Effector memory CD8-positive, alpha-beta T cell (primary cell): ENCODE measurements at places on chromosomes 3 and 15.

GRCh38 chr3:48426944-48427629 is 2.8 kb downstream of the PLXNB1 start:
- no peak overlapping the region for H3K27ac ChIP-seq
- no peak for DNase-seq
- H3K4me3 ChIP-seq = no peak overlapping the region
- peaks cover 9% of the 10 kb centered on the region for H3K36me3 ChIP-seq

GRCh38 chr3:4823986-4824925 is 155.0 kb upstream of the BHLHE40 start:
- DNase-seq = no peak
- H3K27me3 ChIP-seq = no peaks in the 10 kb centered on the region
- peaks cover 35% of the 10 kb centered on the region for H3K36me3 ChIP-seq
- H3K4me1 ChIP-seq = peaks cover 64% of the 10 kb centered on the region
- no peak overlapping the region for H3K4me3 ChIP-seq
- H3K27ac ChIP-seq = peak overlapping the region; percentile 75

GRCh38 chr3:161104561-161105551 is at the start of gene B3GALNT1:
B3GALNT1 (minus strand) TSS chr3:161105349; CDS start chr3:161086754, 18,595 bp downstream.
- H3K36me3 ChIP-seq = no peaks in the 10 kb centered on the region
- H3K4me3 ChIP-seq = peak within 1 kb of the TSS; percentile 68
- peaks cover 41% of the 10 kb centered on the region for H3K27me3 ChIP-seq
- peaks cover 2% of the 10 kb centered on the region for H3K4me1 ChIP-seq

DNA sequence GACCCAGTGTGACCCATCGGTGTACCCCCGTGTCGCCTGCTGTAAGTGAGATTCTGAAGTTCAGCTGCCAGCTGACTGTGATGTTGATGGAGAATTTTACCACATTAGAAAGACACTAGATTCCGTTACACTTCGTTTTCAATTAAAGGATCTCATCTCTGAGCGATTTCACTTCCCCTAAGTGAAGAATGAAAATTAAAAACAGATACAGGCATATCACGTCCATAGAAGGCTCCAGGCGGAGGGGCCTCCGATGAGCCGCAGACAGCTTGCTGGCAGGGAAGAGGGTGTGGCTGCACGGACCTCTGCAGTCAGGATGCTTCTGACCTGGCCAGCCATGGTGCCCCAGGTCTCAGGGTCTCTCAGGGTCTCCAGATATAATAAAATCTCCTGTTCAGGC is 6.6 kb upstream of the CPN2 start:
- H3K4me1 ChIP-seq = no peaks in the 10 kb centered on the region
- DNase-seq = no peak
- peaks cover 33% of the 10 kb centered on the region for H3K27me3 ChIP-seq

GRCh38 chr3:88632226-88632625 is 475.2 kb upstream of the EPHA3 start:
- no peak overlapping the region for H3K4me3 ChIP-seq
- H3K4me1 ChIP-seq = no peaks in the 10 kb centered on the region
- H3K27me3 ChIP-seq = no peaks in the 10 kb centered on the region
- H3K36me3 ChIP-seq = no peaks in the 10 kb centered on the region
- H3K27ac ChIP-seq = no peak overlapping the region
- DNase-seq = no peak

GRCh38 chr3:53846134-53846850 is at the start of the genes CHDH and IL17RB:
CHDH (minus strand) TSS chr3:53846419; CDS start chr3:53824008, 22,411 bp downstream.
IL17RB (plus strand) TSS chr3:53846568; CDS start chr3:53846589, 21 bp downstream.
- peaks cover 37% of the 10 kb centered on the region for H3K27me3 ChIP-seq
- peaks cover 2% of the 10 kb centered on the region for H3K36me3 ChIP-seq
- H3K27ac ChIP-seq = no peak within 1 kb of the TSS
- no peaks in the 10 kb centered on the region for H3K4me1 ChIP-seq

GRCh38 chr3:8187996-8188395 is 313.6 kb upstream of the LMCD1 start:
- H3K27me3 ChIP-seq = no peaks in the 10 kb centered on the region
- no peak overlapping the region for H3K4me3 ChIP-seq
- H3K4me1 ChIP-seq = no peaks in the 10 kb centered on the region
- no peaks in the 10 kb centered on the region for H3K36me3 ChIP-seq
- no peak overlapping the region for H3K27ac ChIP-seq

GRCh38 chr3:188151438-188151837 is 2.5 kb upstream of the LPP start:
- no peak overlapping the region for H3K4me3 ChIP-seq
- peaks cover 18% of the 10 kb centered on the region for H3K36me3 ChIP-seq
- H3K4me1 ChIP-seq = peaks cover 40% of the 10 kb centered on the region
- DNase-seq = no peak

- H3K4me1 ChIP-seq = no peaks in the 10 kb centered on the region
- no peak overlapping the region for H3K4me3 ChIP-seq
- no peaks in the 10 kb centered on the region for H3K36me3 ChIP-seq
- DNase-seq = no peak
Observed at GRCh38 chr3:196024968-196025367, 56.9 kb downstream of the TFRC start.

- H3K27ac ChIP-seq = no peak overlapping the region
- H3K36me3 ChIP-seq = peaks cover 3% of the 10 kb centered on the region
- no peak for DNase-seq
- H3K4me3 ChIP-seq = no peak overlapping the region
- peaks cover 91% of the 10 kb centered on the region for H3K27me3 ChIP-seq
Observed at GRCh38 chr15:68576235-68576892, 2.4 kb upstream of the CORO2B start.

DNA sequence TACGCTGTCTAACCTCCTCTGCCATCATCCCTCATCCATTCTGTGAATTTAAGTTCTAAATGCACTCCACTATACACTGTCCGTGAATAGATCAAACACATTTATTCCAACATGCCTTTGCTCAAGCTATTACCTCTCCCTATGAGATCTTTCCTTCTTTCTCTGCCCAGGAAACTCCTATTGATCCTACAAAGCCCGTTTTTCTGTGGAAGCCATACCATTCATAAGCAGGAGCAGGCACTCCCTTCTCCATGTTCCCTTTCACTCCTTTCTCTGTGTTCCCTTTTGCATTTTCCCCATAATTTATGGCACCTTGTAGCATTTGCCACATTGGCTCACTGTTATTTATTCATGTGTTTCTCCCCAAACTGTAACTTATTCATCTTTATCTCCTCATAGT is 501.6 kb downstream of the MAGI1 start:
- DNase-seq = no peak
- H3K4me3 ChIP-seq = no peak overlapping the region
- no peaks in the 10 kb centered on the region for H3K36me3 ChIP-seq

- no peaks in the 10 kb centered on the region for H3K36me3 ChIP-seq
- H3K4me3 ChIP-seq = no peak overlapping the region
- DNase-seq = no peak
- H3K27me3 ChIP-seq = no peaks in the 10 kb centered on the region
- no peak overlapping the region for H3K27ac ChIP-seq
Observed at GRCh38 chr3:168272343-168272985, 176.7 kb upstream of the GOLIM4 start.

GRCh38 chr3:27451842-27452241 is 32.3 kb downstream of the SLC4A7 start:
- no peak overlapping the region for H3K4me3 ChIP-seq
- H3K36me3 ChIP-seq = peaks cover 16% of the 10 kb centered on the region
- no peak for DNase-seq
- peaks cover 20% of the 10 kb centered on the region for H3K4me1 ChIP-seq
- no peak overlapping the region for H3K27ac ChIP-seq

DNA sequence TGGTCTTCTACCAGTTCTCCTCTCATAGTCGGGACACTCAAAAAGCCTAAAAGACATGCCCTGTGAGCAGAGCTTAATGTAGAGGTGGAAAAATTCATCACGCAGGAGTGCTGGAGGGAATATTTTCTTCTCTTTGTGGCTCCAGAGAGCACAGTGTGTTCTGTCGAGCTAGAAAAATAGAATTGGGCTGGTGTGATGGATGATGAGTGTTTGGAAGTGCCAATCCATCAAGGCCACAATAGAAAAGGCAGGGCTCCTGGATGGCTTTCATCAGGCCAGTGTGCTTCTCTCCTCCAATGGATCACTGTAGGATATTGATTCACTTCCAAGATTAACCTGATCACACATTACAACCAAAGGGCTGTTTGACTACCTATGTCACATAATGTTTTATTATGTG is 65.7 kb downstream of the CD47 start:
- H3K36me3 ChIP-seq = no peaks in the 10 kb centered on the region
- no peak overlapping the region for H3K4me3 ChIP-seq
- no peak overlapping the region for H3K27ac ChIP-seq
- DNase-seq = no peak
- H3K27me3 ChIP-seq = no peaks in the 10 kb centered on the region
- H3K4me1 ChIP-seq = peaks cover 2% of the 10 kb centered on the region

DNA sequence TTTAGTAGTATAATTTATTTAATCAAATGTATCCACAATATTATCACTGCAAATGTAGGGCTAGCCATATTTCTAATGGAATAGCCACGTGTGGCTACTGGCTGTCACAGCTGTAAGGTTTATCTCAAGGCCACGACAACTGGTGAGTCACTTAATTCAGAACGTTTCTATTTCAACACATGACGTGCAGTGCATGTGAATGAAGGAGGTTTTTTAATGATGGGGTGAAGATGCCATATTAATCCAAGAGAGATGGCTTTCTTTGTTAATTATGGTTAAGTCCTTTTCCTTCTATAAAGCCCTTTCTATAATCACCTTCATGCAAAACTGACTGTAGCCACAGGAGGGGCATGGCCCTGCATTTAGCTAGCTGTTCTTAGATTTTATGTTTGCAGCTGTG is 212.0 kb downstream of the FEZF2 start:
- no peaks in the 10 kb centered on the region for H3K27me3 ChIP-seq
- no peak overlapping the region for H3K4me3 ChIP-seq
- H3K36me3 ChIP-seq = no peaks in the 10 kb centered on the region
- H3K27ac ChIP-seq = no peak overlapping the region

DNA sequence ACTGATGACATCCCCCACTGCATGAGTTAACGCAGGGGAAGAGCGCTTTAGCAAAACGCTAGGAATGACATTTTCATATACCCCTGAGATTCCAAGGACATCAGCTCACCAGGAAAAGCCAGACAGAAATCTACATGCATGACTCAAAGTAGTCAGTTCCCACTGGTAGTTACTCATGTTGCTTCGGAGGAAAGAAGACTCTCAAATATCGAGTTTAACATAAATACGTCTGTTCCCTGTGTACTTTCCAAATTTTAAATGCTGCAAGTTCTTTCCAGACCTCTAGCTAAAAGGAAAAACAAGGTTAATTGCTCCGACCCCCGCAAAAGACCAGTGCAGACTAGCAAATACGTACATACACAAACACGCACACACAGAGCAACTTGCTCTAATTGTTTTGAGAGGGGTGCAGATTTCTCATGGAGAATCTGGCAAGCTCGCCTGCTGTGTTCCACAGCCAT is 115.4 kb upstream of the PRICKLE2 start:
- DNase-seq = no peak
- H3K4me1 ChIP-seq = no peaks in the 10 kb centered on the region
- no peaks in the 10 kb centered on the region for H3K36me3 ChIP-seq
- H3K4me3 ChIP-seq = no peak overlapping the region
- H3K27ac ChIP-seq = no peak overlapping the region

GRCh38 chr15:57731530-57732103 is 25.1 kb downstream of the POLR2M start:
- peaks cover 7% of the 10 kb centered on the region for H3K36me3 ChIP-seq
- H3K27me3 ChIP-seq = no peaks in the 10 kb centered on the region
- H3K4me1 ChIP-seq = no peaks in the 10 kb centered on the region
- no peak overlapping the region for H3K4me3 ChIP-seq
- DNase-seq = no peak

DNA sequence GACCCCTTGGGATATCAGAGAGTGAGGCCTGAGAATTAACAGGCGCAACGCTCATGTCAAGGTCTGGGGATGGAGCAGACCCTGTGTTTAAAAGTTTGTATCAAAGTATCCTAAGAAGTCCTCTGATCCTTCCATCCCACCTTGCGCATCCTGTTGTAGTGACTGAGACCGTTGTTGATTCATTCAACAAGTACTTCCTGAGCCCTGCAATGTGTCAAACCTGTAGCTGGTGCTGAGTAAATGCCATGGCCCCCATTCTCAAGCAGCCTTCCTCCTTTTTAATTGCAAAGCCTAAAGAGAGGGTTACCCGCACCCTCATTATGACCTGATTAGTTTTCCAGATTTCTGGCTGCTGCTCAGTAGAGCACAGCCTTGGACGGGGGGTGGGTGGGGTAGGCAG is 46.4 kb downstream of the RPLP1 start:
- no peaks in the 10 kb centered on the region for H3K36me3 ChIP-seq
- peak overlapping the region; percentile 25 for H3K4me3 ChIP-seq
- H3K27ac ChIP-seq = no peak overlapping the region

- H3K36me3 ChIP-seq = peaks cover 2% of the 10 kb centered on the region
- H3K27me3 ChIP-seq = peaks cover 26% of the 10 kb centered on the region
- DNase-seq = no peak
- H3K4me1 ChIP-seq = no peaks in the 10 kb centered on the region
- H3K27ac ChIP-seq = no peak overlapping the region
Observed at GRCh38 chr3:187257992-187258692, 33.4 kb downstream of the MASP1 start.

GRCh38 chr15:84898761-84899160 is 14.3 kb downstream of the SLC28A1 start:
- no peaks in the 10 kb centered on the region for H3K4me1 ChIP-seq
- no peaks in the 10 kb centered on the region for H3K36me3 ChIP-seq
- no peak for DNase-seq
- no peak overlapping the region for H3K4me3 ChIP-seq
- no peak overlapping the region for H3K27ac ChIP-seq
- H3K27me3 ChIP-seq = peaks cover 14% of the 10 kb centered on the region

DNA sequence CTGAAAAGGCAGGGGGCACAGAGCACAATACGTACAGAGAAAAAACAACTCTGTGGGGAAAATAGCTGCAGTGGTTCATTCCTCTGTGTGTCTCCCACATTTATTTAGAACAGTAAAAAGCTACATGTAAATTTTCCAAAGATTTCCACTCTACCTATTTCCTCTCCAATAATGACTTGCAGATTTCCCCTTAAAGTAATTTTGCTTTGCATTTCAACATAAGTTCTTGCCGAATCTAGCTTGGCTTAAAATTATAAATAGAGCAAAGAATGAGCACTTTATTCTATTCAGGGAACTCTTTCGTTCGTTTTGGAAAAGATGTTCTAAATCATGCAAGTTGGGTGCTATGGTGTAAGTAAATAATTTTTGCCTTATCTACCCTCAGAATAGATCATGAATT is 58.2 kb upstream of the NR2E3 start:
- H3K4me3 ChIP-seq = no peak overlapping the region
- peaks cover under 1% of the 10 kb centered on the region for H3K4me1 ChIP-seq
- H3K27ac ChIP-seq = no peak overlapping the region

DNA sequence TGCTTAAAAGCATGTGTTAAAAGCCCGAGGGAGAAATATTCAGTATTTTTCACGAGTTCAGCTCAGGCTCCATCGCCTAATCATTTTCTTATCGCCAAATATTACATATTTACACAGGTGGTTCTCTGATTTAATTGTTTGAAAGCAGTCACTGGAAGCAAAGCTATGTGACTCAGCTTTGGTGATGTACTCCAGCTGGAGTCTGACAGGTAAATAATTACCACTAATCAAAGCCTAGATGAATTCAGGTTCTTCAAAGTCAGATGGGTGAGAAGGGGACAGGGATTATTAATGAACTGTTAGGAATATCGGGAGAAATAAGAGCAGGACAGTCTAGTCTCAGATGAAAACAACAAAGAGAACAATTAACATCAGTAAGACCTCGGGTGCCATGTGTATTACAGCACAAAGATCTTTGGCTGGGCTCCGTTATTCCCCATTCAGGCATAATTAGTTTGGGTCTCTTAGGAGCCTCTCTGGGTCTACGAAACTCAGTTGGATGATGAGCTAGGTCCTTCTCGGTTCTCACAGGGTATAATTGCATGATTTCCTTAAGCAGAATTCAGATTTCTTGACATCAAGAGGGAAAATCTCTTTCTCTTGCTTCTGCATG is 331.7 kb upstream of the ADAMTS9 start:
- DNase-seq = no peak
- H3K36me3 ChIP-seq = no peaks in the 10 kb centered on the region
- no peak overlapping the region for H3K4me3 ChIP-seq
- H3K27ac ChIP-seq = no peak overlapping the region
- no peaks in the 10 kb centered on the region for H3K27me3 ChIP-seq
